ENCODE measurements at places on chromosomes 6 and 20.
A peak's percentile ranks its signal among the peaks of the same experiment; 100 is the strongest.

GRCh38 chr6:52340603-52340880 lies 21.4 kb upstream of the PAQR8 start:
- no peak for DNase-seq

DNA sequence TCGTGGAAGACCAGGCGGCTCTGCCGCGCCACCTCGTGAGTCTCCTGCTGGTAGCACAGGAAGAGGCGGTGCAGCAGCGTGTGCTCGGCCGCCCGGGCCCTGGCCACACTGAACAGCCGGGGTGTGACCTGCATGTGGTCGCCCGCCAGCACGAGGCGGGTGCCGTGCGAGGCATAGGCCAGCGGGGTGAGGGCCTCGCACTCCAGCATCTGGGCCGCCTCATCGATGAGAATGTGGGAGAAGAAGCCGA lies 7.0 kb downstream of the HELZ2 start:
- peak; percentile 46 for DNase-seq

GRCh38 chr6:29933955-29934354 lies 8.4 kb upstream of the HLA-A start:
- no peak for DNase-seq

- DNase-seq: no peak
Measured at GRCh38 chr20:57175397-57176010, 90.9 kb downstream of the BMP7 start.

- no peak for DNase-seq
Measured at GRCh38 chr20:57322476-57322875, 7.1 kb upstream of the SPO11 start.

DNA sequence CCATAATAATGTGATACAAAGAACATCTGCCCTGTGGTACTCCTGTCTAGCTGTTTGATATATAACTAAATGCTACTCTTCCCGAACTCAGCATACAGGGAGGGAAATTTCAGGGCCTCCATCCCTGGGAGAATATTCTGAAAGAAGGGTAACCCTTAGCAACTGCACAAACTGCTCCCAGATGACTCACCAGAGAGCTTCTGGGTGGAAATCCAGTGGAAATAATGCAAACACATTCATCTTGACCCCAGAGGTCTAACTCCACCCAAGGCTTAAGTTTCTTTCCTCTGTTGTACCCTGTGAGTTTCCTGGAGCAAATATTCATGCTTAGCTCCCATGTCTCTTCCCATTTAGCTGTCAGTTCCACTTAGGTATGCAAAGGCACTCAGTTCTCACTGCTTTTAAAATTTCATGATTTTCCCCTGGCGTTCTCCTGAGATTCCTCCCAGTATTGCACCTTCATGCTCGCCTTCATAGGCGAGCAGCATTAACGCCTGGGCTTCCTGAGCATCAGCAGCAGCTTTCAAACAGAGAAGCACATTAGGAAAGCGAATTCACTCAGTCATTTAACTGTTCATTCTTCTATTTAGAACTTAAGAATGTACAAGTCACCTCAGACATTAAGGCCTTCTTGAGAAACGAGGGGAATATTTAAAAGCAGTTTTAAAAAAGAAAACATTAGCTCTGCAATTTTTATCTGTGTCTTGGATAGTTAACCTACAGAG lies 43.8 kb upstream of the LAMA4 start:
- DNase-seq: no peak

- no peak for DNase-seq
Measured at GRCh38 chr20:44104798-44105517, 82.0 kb downstream of the JPH2 start.
